Breast epithelium (tissue), 4 donors: ENCODE measurements at places on chromosomes 3 and 15. TPM values are rescaled to one million over a fixed set of nuclear protein-coding genes. Genes with fewer than 3 reads are reported as not detected.

DNA sequence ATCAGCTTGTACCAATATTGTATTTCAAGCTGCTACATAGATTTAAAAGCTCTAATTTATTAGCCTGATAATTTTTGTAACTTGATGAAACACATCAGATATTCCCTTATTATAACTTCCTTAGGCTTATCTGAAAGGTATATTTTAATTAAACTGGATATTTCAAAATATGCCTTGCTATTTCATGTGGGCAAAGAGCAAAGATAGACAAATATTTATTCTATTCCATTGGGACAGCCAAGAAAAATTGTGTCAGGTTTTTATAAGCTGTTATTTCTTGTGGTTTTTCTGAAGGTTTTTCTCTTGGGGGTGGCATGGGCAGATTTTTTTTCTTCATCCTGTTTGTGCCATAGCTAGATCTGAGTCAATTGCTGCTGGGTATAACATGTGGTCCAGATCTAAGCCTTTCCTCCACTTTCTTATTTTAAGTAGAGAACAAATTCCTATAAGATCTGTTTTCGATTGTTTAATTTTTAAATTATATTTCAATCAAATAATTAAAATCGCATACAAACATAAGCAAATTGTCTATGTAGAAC lies 249.5 kb downstream of the NAALADL2 start:
- DNase-seq = no peak

DNA sequence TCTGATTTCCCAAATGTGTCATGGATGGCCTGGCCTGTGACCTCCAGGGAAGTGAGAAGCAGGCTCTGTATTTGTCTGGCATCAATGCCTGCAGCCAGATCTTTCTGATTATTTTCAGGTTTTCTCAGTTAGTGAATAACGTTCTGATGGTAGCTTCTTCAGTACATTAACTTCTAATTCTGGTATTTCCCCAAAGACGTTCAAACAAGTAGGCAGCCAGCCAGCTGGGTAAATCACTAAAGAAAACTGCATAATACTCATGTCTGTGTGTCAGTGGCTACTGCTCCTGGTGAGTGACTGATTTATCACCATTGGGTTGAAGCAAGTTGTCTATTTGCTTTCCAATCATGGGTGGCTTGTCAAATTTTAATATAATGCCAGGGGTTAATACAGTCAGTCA lies 162.6 kb upstream of the PFN2 start:
- no peak for DNase-seq

GRCh38 chr3:4340411-4341335 lies 37.5 kb downstream of the SETMAR start:
- no peak for DNase-seq

DNA sequence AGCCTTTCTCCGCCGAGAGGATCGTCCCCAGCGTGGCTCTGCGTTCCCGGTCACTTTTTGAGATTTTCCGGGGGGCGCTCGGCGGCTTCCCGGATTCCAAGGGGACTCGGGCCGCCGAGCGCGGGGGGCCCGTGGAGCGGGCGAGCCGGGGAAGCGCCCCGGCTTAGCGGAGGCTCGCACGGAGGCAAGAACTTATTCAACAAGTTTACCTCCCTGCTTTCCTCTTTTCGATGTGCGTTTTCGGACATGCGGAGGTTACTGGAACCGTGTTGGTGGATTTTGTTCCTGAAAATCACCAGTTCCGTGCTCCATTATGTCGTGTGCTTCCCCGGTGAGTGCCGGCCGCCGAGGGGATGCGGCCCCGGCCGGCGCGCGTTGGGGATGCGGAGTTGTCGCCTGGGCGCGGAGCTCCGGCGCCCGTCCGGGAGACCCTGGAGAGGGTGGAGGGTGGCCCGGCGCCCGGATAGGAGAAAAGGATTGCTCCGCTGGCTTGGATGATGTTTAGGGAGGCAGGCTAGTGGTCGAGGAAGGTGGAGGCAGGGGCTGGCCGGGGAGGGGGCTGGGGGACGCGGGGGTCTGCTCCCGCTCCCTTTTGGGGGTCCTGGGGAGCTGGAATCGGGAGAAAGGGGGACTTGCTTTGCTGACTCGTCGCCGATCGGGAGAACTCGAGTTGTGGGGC lies 810 bp downstream of the PTPRG start:
- DNase-seq = no peak

- no peak for DNase-seq
Observed at GRCh38 chr3:25040748-25041147, 387.3 kb upstream of the RARB start.

The VPS18 gene
- total RNA-seq = 25.0 TPM

The TM6SF1 gene
- 8.5 TPM for total RNA-seq

GRCh38 chr15:81117136-81117535 lies 16.9 kb upstream of the CFAP161 start:
- DNase-seq = no peak

The GOLGA8G gene
- total RNA-seq = not detected

The NRG4 gene
- 0.15 TPM for total RNA-seq

DNA sequence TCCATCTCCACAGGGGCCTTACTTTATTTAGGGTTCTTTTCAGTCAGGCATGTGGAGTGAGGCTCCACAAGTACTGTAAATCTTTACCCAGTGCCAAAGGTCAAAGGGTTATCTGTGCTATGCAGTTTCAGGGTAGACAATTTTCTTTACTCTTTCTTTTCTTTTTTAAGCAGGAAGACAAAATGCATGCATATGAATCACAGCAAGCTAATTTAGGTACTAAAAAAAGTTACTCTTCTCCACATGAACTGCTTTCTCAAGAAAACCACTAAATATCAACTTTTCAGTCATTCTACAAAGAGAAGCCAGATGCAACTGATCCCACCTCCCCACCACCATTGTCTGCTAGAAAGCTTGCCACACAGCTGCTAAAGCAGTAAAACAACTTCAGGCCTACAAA lies 73.3 kb upstream of the PYGO1 start:
- DNase-seq = no peak

The TRIM42 gene
- not detected for total RNA-seq

GRCh38 chr3:110814170-110815007 lies 257.2 kb upstream of the NECTIN3 start:
- no peak for DNase-seq

The SCAANT1 gene
- not detected for total RNA-seq

DNA sequence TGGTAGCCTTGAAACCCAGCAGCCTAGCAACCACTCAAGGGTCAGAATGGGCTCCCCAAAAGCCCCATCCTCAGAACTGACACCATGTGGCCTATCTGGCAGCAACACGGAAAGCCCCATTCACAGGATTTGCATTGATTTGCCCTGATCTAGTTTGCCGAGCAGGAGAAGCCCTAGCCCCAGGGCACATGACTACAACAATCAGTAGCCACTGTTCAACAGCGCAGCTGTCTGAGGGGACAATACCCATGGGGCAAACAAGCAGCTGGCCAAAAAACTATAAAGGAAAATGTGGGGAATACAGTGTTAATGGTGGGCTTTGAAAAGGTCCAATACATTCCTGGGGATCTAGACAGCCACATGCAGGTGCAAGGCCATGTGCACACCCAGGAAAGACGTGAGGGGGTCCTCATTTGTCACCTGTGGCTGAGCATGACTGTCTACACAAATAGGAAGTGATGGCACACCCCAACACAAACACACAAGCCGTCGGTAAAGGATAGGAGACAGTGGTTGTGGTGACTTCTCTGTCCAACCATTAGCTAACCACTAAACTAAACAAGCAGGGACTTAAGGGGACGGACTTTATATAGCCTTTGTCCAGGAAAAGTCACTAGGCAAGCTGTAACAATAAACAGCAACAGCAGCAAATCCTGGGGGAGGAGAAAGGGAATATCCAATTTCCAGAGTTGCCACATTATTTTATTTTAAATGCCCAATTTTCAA lies 113.7 kb downstream of the LRIG1 start:
- no peak for DNase-seq

DNA sequence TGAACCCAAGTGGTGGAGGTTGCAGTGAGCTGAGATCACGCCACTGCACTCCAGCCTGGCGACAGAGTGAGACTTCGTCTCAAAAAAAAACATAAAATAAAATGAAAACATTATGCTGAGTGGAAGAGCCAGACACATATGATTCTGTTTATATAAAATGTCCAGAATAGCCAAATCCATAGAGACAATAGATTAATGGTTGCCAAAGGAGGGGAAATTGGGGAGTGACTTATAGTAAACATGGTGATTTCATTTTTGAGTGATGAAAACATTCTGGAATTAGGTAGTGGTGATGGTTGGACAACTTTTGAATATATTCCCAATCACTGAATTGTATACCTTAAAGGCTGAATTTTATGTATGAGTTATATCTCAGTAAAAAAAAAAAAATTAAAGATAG lies 172.0 kb upstream of the BFSP2 start:
- DNase-seq = no peak

GRCh38 chr15:91849749-91850161 lies 3.8 kb upstream of the SLCO3A1 start:
- no peak for DNase-seq

GRCh38 chr3:116019254-116019763 lies 396.0 kb downstream of the GAP43 start:
- DNase-seq = no peak

DNA sequence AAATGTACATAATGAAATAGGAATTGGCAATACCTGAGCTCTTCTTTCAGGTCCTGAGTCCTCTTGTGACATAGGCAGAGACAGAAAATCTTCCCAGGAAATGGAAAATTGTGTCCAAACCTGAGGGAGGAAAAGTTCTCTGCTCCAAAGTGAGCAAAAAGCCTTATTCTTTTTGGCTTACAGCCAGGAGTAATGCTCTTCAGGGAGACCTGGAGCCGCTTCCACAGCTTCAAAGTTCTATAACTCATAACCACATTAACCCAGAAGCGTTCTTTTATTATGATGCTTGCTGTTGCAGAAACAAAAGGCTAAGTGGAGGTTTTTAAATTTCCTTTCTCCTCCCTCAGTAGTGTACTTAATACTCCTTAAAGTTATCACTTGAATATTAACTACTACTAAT lies 633 bp downstream of the IGSF10 start:
- DNase-seq = no peak

DNA sequence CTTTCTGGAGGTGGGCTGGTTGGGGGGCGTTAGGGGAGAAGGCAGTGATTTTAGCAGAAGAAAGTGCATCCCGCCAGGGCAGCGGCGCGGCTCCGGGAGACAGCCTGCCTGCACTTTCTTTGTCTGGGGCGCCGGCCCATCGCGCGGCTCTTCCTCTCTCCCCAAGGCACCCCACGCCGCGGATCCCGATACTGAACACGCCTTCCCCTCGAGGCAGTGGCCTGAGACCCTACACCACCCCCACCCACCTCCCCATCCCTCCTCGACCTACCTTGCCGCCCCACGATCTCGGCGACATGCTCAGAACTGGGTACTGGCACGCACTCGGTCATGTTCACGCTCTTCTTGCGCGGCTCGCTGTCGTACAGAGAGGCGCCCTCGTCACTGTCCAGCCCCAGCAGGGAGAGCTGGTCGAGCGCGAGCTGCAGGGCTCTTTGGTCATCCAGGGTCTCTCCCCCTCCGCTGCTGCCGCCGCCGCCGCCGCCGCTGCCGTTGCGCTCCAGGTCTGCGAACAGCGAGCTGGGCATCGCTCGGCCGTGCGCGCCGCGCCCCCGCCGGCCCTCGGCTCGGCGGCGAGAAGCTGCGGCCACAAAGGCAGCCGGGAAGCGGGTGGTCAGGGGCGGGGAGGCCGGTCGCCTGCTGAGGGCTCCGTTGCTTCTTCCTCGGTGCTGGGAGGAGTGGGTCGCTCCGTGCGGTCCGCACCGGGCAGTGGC lies 483 bp downstream of the MEX3B start:
- DNase-seq = no peak

GRCh38 chr15:62850318-62850717 lies 192.2 kb upstream of the TPM1 start:
- no peak for DNase-seq

GRCh38 chr15:95261546-95261945 lies 1030.2 kb downstream of the MCTP2 start:
- DNase-seq = no peak

The COL6A5 gene
- not detected for total RNA-seq

GRCh38 chr3:72973031-72973723 lies 23.4 kb upstream of the PPP4R2 start:
- DNase-seq = no peak

- no peak for DNase-seq
Observed at GRCh38 chr15:70171256-70171886, 73.7 kb upstream of the TLE3 start.

The SLC7A14 gene
- 0.15 TPM for total RNA-seq

The ZPLD1 gene
- not detected for total RNA-seq

DNA sequence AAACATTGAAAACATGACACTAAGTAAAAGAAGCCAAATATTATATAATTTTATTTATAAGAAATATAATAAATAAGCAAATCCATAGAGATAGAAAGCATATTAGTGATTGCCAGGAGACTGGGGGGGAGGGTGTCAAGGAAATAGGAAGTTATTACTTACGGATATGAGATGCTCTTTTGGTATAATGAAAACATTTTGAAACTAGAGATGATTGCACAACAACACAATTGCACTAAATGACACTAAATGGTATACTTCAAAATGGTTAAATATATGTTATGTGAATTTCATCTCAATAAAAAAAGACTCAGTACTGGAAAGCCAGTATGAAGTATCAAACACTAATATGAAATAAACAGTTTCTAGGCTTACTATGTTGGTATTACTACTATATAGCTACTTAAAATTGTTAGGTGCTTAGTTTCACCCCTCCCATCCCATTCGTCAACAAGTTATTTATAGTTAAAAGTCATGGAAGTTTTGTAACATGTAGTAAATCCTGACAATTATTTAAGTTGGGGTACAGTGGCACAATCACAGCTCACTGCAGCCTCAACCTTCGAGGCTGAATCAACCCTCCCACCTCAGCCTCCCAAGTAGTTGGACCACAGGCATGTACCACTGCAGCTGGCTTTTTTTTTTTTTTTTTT lies 43.7 kb downstream of the STAG1 start:
- no peak for DNase-seq

The PLSCR5 gene
- not detected for total RNA-seq

GRCh38 chr3:69212411-69213160 lies 90.2 kb upstream of the LMOD3 start:
- DNase-seq = no peak

GRCh38 chr3:128275316-128276145 lies 122.2 kb downstream of the EEFSEC start:
- DNase-seq = no peak

The TGM4 gene
- total RNA-seq = 0.16 TPM

- DNase-seq = no peak
Observed at GRCh38 chr3:158731486-158731885, 771 bp downstream of the RARRES1 start.

- DNase-seq = no peak
Observed at GRCh38 chr15:80595396-80595795, 99.7 kb upstream of the ABHD17C start.

DNA sequence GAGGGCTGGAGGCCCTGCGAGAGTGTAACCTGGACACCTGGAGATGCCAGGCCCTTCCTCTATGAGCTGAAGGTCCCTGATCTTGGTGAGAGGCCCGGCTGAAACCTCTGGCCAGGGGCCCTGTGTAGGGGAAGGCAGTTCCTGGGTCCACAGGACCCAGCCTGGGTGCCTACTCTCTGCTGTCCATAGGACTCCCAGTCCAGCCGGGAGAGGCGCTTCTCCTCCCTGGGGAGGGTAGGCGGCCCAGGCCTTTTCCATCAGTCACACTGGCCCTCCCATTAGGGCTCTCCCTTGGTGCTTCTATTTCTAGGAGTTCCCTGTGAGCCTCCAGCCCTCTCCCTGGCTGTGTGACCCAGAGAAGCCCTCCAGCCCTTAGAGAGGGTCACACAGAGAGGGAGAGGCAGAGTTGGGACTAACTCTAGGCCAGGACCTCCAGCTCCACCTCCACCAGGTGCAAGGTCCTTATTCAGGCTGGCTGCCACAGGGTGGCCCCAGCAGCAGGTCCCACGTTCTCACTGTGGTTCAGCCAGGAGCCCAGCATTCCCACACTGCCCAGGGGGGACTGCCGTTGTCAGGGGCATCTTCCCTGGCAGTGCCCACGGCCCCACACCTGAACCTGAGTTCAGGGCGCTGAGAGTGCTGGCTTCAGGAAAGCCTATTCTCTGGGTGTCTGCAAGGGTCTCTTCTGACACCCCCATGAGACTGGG lies 146.8 kb downstream of the SMAD6 start:
- DNase-seq = no peak
